ENCODE measurements at places on chromosomes 1 and 21.

GRCh38 chr1:161192476-161193465 is 6.1 kb downstream of the ADAMTS4 start:
- DNase-seq, result no peak

- no peak for DNase-seq
Measured at GRCh38 chr1:12616709-12617373, 1.2 kb downstream of the DHRS3 start.

- no peak for DNase-seq
Measured at GRCh38 chr1:228083871-228084278, 1.4 kb downstream of the ARF1 start.

DNA sequence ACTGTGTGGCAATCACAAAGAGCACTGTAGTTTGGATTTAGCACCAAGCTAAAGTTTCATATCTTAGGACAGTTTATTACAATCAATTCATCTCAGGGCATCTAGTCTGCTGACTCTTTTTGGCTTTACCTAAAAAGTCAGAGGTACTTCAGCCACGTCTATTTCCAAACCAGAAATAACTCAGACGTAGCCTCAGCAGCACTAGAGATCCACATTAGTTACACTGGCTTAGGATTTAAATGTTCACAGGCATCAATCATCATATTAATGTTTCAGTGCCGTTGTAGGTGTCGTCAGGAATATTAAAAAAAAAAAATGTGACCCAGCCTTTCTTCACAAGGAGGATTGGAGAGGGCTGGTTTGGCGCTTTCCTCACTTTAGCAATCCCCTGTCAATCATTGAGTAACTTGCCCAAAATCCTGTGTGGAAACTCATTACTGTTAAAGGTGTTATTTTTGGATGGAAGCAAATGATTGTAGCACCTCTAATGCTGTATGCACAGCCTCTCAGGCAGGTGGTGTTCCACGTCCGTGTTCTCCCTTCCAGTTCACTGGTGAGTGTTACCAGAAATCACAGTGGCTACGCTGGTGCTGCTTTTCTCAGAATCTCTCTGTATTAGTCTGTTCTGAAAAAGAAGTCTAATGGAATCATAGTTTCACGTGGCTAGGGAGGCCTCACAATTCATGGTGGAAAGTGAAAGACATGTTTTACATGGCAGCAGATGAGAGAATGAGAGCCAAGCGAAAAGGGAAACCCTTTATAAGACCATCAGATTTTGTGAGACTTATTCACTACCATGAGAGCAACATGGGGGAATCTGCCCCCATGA is 45.4 kb downstream of the NEK7 start:
- DNase-seq, result no peak

- no peak for DNase-seq
Measured at GRCh38 chr21:43983390-43983789, 28.7 kb upstream of the TRAPPC10 start.

DNA sequence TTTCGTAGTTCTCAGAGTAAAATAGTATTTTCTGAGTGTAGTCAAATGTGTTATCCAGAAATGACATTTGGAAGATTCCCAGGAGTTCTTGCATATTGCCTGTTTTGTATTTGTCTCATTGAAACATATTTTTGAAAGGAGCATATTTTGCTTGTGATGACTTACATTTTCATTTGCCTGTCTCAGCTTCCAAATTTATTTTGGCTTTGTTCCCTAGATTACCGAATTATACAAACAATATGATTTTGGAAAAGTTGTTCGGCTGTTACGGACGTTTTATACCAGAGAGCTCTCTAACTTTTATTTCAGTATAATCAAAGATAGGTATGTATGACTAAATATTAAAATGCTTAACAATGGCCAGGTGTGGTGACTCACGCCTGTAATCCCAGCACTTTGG is 46.0 kb downstream of the IARS2 start:
- no peak for DNase-seq

GRCh38 chr1:147185432-147185831 is 13.2 kb upstream of the PRKAB2 start:
- no peak for DNase-seq

- no peak for DNase-seq
Measured at GRCh38 chr1:17403081-17403480, 31.1 kb downstream of the PADI6 start.

- DNase-seq, result no peak
Measured at GRCh38 chr1:245153552-245154428, 995 bp upstream of the KIF26B start.

DNA sequence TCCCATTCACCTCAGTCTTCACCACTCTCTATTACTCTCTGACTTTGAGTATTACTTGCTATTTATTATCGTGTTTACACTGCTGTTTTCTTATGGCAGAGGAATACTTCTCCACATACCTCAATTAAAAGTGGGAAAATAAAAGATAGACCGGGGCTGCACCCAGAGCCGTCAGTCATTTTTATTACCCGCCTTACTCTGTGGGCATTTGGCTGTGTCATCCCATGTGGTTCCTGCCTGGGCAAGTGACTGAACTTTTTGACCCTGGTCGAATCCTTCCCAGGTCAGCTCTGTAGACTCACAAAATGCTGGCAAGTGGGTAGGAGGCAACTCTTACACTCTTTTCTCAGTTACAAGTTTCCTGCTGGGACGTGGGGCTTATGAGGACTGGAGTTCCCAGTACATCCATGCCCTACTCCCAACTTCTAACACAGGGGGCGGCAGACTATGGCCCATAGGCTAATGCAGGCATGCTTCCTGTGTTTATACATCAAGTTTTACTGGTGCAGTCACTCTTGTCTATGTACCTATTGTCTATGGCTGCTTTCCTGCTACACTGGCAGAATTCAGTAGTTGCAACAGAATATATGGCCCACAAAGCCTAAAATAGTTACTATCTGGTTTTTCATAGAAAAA is 69.5 kb upstream of the KCND3 start:
- DNase-seq, result no peak
